Subcutaneous preadipocyte (primary cell): ENCODE measurements at places on chromosomes 7 and 10. TPM values are rescaled to one million over a fixed set of nuclear protein-coding genes. Genes with fewer than 3 reads are reported as not detected.

MOGAT3 gene
- not detected in 2 replicates for total RNA-seq

ANKRD30A gene
- not detected in 2 replicates for total RNA-seq

KMT2C gene
- total RNA-seq, result 29.0 and 39.3 TPM in 2 replicates

PIP gene
- total RNA-seq, result not detected in 2 replicates

UPK3B gene
- total RNA-seq, result 0.39 TPM in 1 of 2 replicates, not detected in the other

CLDN4 gene
- total RNA-seq, result 2.6 and 4.7 TPM in 2 replicates
